ENCODE measurements at places on chromosomes 12 and 14.

DNA sequence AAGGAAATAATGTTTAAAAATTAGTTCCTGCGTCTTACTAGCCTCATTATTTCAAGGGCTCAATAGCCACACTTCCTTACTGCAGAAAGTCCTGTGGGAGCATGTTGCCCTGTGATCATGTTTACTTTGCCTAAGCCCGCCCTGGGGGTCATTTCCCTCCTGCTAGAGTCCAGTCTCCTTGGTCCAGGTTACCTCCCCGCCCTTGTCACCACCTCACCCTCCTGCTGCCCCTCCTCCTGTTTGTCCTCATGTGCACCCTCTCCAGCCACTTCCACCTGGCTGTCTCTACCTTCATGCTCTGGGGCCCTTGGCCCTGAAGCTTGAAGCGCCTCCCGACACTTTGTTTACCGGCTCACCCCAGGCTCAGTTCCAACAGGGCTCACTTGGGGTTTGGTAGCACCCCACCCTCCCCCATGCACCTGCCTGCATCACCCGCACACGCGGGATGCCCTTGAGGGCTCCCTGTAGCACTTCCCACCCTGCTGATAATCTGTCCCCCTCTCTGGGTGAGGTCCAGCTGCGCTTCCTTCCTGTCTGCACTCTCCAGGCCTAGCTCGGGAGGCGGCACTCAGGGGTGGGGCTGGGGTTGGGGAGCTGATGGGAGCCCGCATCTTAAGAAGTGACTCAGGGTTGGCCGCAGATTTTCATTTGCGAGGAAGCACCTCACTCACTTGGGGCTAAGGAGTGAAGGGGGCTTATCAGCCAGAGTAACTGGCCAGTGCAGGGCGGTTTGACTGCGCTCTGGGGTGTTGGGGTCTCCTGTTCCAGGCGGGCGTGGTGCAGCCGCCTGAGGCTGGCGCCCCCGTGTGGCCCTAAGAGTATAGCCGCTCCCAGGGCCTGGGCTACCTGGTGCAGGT lies 40.1 kb downstream of the SMIM41 start:
- no peak for DNase-seq

- no peak for DNase-seq
Measured at GRCh38 chr12:91967590-91967989, 178.1 kb downstream of the BTG1 start.

GRCh38 chr14:42980419-42980818 lies 1373.7 kb downstream of the LRFN5 start:
- DNase-seq, result no peak

GRCh38 chr14:53355581-53356112 lies 202.5 kb upstream of the DDHD1 start:
- peak; percentile 27 for DNase-seq

GRCh38 chr12:86193931-86194330 lies 62.3 kb downstream of the MGAT4C start:
- DNase-seq, result no peak

Measured in retina (tissue), 1 donor.